ENCODE measurements at places on chromosomes 12 and 14.

DNA sequence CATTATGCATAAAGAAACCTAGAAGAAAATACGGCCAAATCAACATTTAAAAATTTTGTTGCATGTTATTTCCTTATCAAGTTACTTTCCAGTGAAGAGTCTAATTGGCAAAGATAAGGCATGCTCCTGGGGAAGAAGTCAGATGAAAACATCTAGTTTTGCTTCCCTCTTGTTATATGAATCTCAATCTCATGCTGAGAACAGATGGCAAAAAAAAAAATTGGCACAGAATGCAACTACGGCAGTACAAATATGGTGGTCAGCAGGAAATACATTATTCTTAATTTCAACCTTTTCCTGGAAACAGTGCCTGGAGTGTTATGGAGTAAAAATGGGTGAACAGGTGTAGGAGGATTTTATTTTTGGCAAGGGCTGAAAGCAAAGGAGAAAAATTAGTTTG lies 32.8 kb downstream of the HECTD4 start:
- DNase-seq = no peak

- DNase-seq = no peak
Measured at GRCh38 chr14:64178814-64179213, 115.4 kb downstream of the ESR2 start.

- no peak for DNase-seq
Measured at GRCh38 chr12:92248977-92249376, 103.3 kb upstream of the BTG1 start.

DNA sequence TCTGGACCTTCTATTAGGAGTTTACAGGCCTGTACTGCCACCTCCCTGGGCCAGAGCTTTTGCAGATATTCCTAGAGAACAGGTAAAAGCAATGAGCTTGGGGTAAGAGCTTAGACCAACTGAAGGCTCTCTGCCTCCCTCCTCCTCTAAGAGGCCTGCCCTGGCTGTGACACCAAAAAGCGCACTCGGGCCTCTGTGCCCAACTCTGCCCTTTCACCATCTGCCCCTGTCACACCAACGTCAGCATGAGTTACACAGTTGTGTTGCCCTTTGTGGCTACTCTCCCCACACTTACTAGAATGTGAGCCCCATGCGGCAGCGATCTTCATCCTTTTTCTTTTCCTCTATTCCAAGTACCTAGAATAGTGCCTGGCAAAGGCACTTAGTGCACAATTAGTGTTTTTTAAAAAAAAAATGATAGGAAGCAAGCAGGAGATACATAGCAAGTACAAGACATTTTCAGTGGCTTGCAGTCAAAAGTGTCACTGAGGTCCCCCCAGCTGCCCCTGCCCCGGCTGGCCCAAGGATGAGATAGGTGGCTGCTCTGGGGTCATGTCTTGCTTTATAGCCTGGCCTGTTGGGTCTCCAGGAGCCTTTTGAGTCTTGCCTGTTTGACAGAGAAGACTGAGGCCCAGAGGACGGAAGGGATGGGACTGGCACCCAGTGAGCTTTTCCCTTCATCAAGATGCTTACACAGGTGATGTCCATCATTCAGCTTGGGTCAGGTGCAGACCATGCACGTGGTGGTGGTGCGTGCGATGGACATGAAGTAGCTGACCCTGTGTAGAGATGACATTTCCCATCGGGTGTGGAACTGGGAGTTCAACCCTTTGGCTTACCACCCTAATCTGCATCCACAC lies 12.5 kb downstream of the CKB start:
- DNase-seq = no peak

- DNase-seq = no peak
Measured at GRCh38 chr12:121217063-121217462, 7.1 kb downstream of the P2RX4 start.

- DNase-seq = no peak
Measured at GRCh38 chr12:113065126-113066007, 8.8 kb downstream of the DTX1 start.

GRCh38 chr14:25520821-25521220 lies 470.9 kb upstream of the STXBP6 start:
- no peak for DNase-seq

DNA sequence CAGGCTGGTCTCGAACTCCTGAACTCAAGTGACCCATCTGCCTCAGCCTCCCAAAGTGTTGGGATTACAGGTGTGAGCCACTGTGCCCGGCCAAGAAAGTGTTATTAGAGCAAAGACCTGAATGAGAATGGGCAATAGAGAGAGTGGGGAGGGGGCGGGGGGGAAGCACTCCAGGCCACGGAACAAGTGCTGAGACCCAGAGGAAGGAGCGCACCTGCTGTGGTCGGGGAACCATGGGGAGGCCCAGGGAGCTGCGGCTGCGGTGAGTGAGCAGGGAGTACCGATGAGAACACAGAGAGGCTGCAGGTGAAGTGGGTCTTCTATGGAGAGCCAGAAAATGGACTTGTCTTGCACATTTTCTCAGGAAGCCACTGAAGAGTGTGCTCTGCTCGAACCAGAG lies 10.8 kb downstream of the SMIM41 start:
- DNase-seq = no peak

DNA sequence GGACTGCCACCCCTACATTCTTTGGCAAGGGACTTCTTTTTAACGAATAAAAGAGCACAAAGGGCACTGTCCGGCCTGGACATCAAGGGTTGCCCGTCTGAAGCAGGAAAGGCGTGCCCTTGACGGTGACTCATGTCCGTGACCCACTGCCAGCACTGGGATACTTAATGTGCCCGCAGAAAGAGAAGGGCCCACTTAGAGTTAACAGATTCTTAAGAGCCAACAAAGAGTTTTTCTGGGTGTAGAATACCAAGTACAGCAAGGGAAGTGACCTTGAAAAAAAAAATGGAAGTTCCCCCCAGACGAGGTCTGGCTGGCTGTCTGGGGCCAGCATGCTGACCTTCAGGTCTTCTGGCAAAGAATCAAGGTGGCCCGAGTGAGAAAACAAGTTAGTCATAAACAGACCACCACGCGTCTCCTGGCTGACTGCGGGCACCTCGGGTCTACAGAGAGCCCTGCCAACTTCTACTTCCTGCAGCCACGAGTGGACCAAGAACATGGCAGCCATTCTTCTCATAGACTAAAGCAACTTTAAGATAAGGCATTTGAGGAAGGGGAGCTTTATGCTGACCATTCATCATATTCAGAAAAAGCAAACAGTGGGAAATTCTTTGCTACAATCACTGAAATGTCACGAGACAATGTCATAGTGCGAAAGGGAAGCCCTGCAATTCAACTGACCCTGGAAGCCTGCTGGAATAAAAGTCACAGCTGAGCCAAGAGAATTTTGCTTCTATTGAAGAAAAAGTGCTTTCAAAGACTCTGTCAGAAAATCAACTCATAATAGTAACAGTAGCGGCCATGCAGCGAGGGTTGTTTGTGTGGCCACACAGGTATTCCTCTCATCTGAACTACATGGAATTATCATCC lies 10.5 kb upstream of the SELPLG start:
- DNase-seq = no peak

GRCh38 chr12:14777271-14777670 lies 26.0 kb downstream of the WBP11 start:
- DNase-seq = no peak

GRCh38 chr14:58724702-58725101 lies 86.9 kb downstream of the DACT1 start:
- no peak for DNase-seq

DNA sequence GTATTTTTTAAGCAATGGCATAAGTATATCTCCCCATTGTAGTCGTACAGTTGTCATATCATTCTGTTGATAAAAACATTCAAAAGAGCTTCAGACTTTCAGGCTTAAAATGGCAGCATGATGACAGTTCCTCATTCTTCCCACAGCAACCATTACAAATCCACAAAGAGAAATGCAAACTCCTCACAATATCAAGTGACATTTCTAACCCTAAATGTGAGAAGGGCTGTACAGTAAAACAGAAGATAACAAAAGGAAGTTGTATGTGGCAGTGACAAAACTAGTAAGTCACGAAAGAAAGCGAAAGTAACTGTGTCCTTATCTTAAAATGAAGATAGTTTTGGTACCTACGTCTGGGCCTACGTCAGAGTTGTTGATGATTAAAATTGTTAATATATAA lies 46.7 kb downstream of the GXYLT1 start:
- DNase-seq = peak; percentile 4

- no peak for DNase-seq
Measured at GRCh38 chr14:59247801-59248584, 59.5 kb downstream of the DAAM1 start.

GRCh38 chr14:89397569-89398230 lies 19.3 kb downstream of the FOXN3 start:
- no peak for DNase-seq

GRCh38 chr12:45644541-45644940 lies 85.0 kb upstream of the ARID2 start:
- DNase-seq = no peak

- DNase-seq = no peak
Measured at GRCh38 chr14:65412856-65413738, 567 bp downstream of the FUT8 start.

GRCh38 chr12:80317307-80317706 lies 126.7 kb upstream of the PTPRQ start:
- DNase-seq = no peak

DNA sequence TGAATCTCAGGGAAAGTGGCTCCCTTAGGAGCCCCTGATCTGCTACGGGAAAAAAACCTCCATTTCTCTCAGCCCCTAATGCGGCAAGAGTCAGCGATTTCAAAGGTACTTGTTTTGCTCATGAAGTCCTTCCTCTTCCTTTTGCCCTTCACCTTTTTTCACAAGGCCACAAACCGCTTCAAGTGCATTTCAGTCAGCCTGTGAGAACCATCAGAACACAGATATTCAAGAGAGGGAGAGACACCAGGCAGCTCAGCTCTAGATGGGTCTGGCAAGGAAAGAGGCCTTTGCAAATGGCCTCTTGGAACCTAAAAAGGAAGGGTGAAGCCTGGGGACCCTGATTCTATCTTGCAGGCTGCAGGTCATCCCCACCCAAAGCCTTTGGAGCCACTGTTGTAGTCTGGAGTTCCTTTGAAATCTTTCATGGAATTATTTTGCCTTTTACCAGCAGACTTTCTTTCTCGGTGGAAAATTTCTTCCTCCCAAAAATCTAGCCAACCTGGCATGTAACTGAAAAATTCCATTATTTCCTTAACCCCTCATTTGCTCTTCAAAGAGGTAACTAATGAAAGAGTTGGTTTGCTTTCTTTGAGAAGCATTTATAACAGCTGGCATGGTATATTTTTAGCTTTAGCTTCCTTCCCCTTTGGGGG lies 145.0 kb downstream of the SAMD4A start:
- DNase-seq = no peak

- no peak for DNase-seq
Measured at GRCh38 chr14:50056435-50056834, 59.9 kb downstream of the VCPKMT start.

DNA sequence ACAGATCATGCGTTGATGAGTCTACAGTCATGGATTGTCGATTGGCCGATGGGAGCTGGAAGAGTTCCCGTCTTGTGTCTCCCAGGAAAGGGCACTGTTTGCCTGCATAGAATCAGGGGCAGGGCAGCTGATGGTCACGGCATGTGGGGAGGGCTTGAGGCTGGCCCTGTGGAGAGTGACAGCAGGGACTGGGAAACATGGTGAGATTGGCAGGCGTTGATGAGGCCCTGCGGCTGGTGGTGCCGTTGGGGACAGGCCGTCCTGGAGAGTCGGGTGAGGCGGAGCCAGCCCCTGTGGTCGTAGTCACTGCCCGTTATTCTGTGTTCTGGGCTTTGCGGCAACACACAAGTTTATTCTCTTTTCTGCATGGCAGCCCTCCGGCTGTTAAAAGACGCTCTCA lies 52.9 kb downstream of the TECPR2 start:
- DNase-seq = no peak

GRCh38 chr12:67747869-67748742 lies 99.6 kb downstream of the DYRK2 start:
- DNase-seq = no peak

DNA sequence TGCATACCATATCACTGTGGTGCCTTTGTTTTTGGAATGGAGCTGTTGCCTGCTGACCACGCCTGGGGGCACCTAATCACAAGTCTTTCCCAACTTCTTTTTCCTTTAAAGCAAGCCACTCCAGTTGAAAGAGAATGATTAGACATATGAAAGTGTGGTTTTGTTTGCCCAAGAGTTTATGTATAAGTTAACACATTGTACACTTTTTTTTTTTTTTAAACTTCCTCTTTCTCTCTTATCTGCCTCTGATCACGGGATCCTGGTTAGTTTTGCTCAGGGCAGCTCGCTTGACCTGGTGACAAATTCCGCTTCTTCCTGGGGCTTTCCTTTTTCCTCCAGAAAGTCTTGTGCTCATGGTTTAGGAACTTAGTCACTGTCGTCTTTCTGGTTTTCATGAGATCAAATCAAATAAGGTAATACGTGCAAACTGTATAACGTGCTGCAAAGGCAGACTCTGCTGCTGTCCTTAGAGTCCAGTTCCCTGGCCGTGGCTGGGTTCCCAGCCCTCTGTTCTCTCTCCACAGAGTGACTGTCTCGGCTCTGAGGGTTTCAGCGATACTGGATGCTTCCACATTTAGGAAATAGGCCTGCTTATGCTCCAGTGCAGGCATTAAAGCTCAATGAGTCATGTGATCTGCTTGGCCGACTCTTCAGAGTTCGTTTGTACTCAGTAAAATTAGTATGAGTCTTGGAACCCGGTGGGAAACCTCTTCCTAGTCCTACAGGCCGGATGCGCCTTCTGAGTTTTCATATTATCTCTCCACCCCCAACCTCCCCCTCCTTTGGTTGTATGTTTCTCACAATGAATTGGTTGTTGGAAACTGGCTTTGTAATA lies 15.2 kb downstream of the RASSF3 start:
- DNase-seq = peak; percentile 22

DNA sequence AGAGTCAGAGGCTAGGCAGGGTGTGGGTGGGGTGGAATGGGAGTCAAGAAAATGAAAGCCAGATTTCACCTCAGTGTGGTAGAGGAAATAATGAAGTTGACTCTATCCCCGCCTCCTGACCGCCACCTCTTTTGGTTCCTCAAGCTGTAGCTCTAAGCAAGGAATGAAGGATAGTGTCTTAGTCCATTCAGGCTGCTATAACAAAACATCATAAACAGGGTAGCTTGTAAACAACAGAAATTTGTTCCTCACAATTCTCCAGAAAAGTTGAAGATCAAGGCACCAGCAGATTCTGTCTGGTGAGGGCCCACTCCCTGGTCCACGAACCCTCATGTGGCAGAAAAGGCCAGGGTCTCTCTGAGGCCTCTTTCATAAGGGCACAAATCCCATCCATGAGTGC lies 109.1 kb upstream of the AMN1 start:
- no peak for DNase-seq

Measured in activated CD4-positive, alpha-beta T cell treated with anti-CD3 and anti-CD28 coated beads for 4 hours (primary cell).